ENCODE measurements at places on chromosomes 5 and 9. TPM values are rescaled to one million over a fixed set of nuclear protein-coding genes. Genes with fewer than 3 reads are reported as not detected.

LRRC19 gene
- total RNA-seq: not detected

CTSL gene
- total RNA-seq: 1.2 TPM

SPEF2 gene
- 0.86 TPM for total RNA-seq

CORO2A gene
- 27.0 TPM for total RNA-seq

ATP10B gene
- not detected for total RNA-seq

NR2F1 gene
- total RNA-seq: not detected

IL3 gene
- not detected for total RNA-seq

ISL1 gene
- not detected for total RNA-seq

PSMB7 gene
- total RNA-seq: 84.2 TPM

ERBIN gene
- total RNA-seq: 114 TPM

AGXT2 gene
- total RNA-seq: not detected

FOXD4L6 gene
- not detected for total RNA-seq

CDH18 gene
- total RNA-seq: not detected

TRIM36 gene
- total RNA-seq: not detected

PFN3 gene
- total RNA-seq: not detected

SUSD3 gene
- 68.7 TPM for total RNA-seq
